ENCODE measurements at places on chromosomes 16 and 17.
A peak's percentile ranks its signal among the peaks of the same experiment; 100 is the strongest.

DNA sequence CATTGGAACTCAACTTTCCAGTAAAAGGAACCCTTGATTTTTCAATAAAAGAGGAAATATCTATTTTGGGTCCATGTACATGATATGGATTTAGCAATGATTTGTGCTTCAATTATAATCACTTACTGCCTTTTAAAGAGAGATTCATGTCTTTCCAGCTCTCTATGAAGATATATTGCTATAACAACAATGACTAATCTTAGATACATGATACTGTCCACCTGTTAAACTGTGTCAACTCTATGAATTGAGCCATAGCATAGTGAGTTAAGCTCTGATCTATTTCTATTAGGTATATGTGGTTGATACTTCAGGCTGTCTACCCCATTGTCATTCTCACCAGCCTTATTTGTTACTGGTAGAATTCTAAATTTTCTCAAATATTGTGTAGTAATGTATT, 15.0 kb upstream of the MPHOSPH6 start:
- no peak for DNase-seq

DNA sequence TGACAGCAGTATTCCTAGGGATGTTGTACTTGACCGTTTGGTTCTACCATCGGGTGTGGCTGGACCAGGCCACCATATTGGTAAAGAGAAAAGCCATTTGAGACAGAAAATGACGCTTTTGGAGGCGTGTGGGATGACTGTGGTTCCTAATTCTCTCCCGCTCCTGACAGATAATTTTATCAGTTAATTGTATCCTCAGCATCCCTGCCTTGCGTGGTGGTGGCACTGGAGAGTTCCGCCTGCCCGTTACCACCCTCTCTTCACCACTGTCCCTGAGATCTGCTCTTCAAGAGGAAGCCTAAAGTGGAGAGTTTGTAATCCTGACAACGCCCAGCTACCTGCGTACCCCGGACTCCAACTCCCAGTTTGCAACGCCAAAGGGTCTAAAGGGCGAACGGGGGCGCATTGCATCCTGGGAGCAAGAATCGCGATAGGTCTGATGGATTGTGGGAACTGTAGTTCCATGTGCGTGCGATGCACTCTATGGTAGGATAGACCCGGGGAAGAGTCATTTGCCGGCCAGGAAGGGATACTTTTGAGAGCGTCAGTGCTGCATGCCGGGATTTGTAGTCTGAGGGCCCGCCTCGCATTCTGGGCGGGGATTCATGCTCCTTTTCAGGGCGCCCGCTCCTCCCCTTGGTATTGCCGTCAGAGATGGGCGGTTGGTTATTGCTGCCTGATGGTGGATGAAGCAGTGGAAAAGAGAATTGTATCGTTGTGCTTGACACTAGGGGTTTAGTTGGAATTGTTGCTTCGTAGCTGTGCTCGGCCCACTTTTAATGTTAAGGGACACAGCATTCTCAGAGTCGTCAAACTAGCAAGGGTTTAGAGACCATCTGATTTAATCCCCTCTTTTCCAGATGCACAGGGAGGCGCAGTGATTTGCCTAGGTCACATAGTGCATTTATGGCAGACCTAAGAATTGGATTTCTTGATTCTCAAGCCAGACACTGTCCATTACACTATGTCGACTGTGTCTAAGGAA, 965 bp upstream of the PHF12 start:
- peak; percentile 99 for DNase-seq

- peak; percentile 22 for DNase-seq
These were observed 7.1 kb downstream of the HAS3 start for GRCh38 chr16:69112285-69113129.

DNA sequence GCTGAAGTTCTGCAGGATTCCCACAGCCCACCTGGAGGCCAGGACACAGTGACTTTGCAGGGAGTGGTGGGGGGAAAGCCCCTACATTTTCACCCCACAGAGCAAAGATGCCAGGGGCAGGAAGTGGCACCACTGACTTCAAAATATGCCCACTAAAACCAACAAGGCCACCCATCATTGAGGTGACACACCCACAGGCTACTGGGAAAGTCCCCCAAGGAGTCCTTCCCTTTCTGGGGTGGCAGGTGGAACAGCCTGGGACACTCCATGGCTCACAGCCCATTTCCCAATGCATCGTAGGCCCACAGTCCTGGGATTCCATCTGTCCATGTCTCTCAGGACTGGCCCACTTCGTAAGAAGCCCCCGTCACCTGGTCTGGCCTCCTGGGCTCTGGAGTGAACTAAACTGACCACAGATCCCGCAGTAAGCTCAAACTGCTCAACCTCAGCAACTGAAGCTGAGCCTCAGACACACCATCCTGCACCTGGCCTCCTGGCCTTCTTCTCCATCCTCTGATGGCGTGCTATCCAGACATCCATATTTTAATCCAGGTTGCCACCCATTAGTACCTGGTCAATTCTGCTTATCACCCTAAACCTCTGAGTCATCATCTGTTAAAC, 7.5 kb upstream of the CCL1 start:
- DNase-seq: no peak

- DNase-seq: no peak
These were observed 5.6 kb downstream of the KCTD13 start for GRCh38 chr16:29920288-29921033.

GRCh38 chr17:48825446-48826381, 5.1 kb upstream of the CALCOCO2 start:
- DNase-seq: peak; percentile 43

- DNase-seq: no peak
These were observed 416 bp downstream of the KIFC3 start for GRCh38 chr16:57801809-57802340.

DNA sequence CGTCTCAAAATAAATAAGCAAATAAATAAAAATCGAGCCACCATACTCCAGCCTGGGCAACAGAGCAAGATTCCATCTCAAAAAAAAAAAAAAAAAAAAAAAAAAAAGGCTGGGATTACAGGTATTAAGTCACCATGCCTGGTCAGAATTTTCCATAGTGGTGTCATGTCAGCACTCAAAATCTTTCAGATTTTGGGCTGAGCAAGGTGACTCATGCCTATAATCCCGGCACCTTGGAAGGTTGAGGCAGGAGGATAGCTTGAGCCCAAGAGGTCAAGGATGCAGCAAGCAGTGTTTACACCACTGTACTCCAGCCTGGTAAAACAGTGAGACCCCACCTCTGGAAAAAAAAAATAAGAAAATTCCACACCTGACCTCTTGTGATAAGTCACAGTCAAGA, 52.2 kb downstream of the FBXL20 start:
- no peak for DNase-seq

DNA sequence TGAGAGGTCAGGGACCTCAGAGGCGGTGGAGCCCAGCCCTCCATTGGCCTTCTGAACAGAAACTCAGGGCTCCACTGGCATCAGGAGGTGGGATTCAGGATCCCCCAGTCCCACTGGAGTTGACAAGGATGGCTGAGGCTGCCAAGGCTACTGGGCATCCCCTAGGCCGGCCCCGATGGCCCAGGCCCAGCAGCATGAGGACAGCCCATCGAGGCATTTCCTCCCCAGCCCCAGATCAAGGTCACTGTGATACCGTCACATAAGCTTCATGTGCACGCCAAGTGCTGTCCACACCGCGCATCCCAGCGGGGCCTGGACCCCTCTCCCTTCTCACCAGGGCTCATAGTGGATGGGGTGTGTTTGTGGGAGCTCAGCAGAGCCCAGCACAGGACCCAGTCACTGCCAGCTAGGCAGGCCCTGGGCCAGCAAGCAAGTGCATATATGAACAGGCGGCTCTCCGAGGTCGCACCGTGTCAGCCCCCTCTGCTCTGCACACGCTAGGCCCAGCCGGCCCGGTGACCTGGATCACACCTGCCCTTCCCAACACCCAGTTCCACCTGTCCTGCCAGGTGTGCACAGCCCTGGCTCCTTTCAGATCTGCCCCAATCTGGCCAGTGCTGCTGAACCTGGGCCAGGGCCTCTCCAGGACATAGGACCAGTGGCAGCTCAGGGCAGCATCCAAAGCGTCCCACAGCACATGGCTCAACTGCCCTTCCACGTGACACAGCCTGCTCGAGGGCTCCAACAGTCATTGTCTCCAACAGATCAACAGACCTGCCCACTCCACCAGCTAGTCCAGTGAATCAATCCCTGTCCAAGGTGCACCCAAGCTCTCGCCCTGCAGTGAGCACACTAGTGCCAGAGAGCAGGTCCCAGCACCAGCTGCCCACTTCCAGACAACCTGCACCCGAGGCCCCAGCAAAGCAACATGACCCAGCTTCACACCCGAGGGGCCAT, 32.8 kb upstream of the RASD1 start:
- no peak for DNase-seq

- peak; percentile 56 for DNase-seq
These were observed 274.6 kb upstream of the HSBP1 start for GRCh38 chr16:83533193-83533592.
